ENCODE measurements at places on chromosomes 5 and 9. TPM values are rescaled to one million over a fixed set of nuclear protein-coding genes. Genes with fewer than 3 reads are reported as not detected.

Gene SEMA6A
- total RNA-seq = not detected

DNA sequence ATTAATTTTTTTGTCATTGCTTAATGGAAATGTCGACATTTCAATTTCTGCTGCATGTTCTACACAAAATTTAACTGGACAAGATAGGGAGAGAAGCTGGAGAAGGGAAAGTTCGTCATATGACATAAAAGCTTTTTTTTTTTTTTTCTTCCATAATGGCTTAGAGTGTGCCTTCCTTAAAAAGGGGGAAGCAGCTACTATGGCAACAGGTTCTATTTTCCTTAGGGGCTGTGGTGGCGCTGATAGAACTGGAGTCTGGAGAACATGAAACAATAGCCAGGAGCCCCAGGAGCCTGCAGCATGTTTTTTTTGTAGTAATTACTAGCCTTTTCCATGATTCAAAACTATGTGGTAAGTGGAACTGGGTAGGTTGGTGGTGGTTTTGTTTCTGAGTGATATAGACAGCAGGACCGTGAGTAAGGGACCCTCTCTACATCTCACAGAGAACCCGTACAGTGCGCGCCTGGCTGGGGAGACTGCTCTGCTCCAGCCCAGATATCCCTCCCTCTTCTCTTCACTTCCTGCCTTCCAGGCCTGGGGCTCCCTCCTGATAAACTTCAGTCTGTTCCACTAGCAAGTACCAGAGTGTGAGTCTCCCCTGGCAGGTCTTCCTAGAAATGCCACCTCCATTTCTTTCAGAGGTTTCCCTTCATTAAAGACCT, 301.6 kb downstream of the NR3C1 start:
- DNase-seq = no peak

- DNase-seq = no peak
Measured at GRCh38 chr9:131013771-131014676, 5.0 kb downstream of the LAMC3 start.

DNA sequence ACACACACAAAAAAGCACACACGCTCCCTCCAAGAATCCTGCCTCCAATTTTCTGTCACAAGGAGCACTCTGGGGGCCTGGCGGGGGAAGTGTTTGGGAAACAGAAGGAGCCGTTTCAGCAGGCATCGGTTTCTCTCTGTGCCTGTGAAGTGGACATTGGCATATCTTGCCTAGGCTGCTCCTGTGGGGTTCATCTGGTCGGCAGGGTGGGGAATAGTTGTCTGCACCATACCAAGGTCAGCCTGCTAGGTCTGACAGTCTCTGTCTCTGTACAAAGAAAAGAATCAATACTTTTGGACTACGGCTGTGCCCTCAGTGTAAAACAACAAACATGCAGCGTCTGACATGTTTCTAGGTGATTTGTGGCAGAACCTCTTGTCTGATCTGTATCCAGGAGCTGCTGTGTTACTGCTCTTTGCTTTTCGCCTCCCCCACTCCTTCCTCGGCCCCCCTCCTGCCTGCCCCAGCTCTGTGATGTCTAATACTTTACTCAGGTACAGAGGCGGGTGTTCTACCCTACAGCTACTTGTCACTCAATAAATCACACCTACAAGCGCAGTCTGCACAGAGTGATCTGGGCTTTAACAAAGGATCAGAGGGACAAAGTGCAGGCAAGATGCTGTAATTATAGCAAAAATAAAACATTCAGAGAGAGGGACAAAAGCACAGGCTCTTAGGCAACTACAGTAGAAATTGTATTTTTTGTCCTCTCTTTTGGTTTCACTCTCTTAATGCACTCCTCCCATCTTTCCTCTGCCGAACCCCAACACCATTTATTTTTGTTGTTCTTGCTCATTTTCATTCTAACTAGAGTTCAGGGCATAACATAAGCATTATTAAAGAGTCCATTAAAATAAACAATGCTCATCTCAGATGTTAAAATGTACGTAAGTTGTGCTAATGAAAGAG, 216.7 kb downstream of the BNC2 start:
- no peak for DNase-seq

- no peak for DNase-seq
Measured at GRCh38 chr5:148899993-148900392, 73.6 kb downstream of the ADRB2 start.

Gene FAM13B
- 74.4 TPM for total RNA-seq

Gene SRA1
- 42.2 TPM for total RNA-seq

Gene MEGF9
- total RNA-seq = 25.9 TPM

Gene C1QTNF3
- 11.3 TPM for total RNA-seq

DNA sequence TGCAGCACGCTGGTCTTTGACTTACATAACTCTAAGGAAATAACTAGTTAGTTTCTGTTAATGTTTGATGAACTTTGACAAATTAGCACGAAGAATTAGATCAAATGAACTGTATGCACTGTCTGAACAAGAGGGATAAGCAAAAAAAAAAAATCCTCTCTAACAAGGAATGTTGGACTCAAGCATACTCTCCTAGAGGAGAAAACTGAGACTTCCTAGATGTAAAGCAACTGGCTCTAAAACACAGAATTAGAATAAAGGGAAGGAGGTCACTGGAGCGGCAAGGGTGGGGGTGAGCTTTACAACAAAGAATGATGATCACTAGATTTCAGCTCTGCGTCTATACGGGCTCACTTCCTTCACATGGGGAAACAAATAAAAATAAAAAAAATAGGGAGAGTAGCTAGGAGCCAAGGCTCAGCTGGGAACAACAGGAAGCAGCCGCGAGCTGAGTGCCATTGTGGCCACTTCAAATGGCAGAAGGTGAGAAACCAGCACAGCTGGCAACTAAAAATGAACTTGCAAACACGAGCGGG, 48.7 kb upstream of the CEMIP2 start:
- DNase-seq = peak; percentile 22

- no peak for DNase-seq
Measured at GRCh38 chr9:93592008-93592642, 15.7 kb downstream of the PHF2 start.

Gene TMEM174
- not detected for total RNA-seq

GRCh38 chr9:14170392-14170931, 143.5 kb downstream of the NFIB start:
- no peak for DNase-seq

- DNase-seq = no peak
Measured at GRCh38 chr5:62922191-62922590, 343.6 kb downstream of the LRRC70 start.

Gene CDKN2B-AS1
- 3.1 TPM for total RNA-seq

GRCh38 chr5:180623411-180623834, 26.0 kb downstream of the FLT4 start:
- no peak for DNase-seq

- no peak for DNase-seq
Measured at GRCh38 chr5:64680289-64680688, 10.0 kb upstream of the SHISAL2B start.

- DNase-seq = no peak
Measured at GRCh38 chr5:137300411-137301240, 198.5 kb downstream of the SPOCK1 start.

DNA sequence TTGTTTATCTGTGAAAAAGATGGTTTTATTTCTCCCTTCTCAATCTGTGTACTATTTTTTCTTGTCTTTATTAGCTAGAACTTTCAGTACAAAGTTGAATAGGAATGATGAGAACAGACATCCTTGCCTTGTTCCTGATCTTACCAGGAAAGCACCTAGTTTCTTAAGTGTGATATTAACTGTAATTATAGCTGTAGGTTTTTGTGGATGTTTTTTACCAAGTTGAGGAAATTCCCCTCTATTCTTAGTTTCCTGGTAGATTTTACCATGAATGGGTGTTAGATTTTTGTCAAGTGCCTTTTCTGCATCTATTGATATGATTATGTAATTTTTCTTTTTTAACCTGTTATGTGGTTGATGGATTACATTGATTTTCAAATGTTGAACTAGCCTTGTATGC, 68.7 kb downstream of the KCNN2 start:
- DNase-seq = no peak

DNA sequence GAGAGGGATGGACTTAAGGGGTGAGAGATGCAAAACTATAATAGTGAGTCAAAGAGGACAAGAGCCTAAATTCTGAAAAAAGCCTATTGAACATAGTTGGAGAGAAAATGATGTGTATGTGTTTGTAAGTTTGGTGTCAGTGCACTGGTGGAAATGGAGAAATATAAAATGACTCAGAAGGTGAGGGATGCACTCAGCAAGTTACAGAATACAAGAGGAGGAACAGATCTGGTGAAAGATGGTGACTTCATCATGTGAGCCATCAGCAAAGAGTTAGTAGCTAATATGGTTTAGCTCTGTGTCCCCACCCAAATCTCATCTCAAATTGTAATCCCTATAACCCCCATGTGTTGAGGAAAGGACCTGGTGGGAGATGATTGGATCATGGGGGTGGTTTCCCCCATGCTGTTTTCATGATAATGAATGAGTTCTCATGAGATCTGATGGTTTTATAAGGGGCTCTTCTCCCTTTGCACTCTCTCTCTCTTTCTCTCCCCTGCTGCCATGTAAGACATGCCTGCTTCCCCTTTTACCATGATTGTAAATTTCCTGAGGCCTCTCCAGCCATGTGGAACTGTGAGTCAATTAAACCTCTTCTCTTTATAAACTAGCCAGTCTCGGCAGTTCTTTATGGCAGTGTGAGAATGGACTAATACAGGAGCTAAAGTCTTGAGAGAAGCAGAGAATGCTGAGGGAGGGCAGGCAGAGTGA, 30.4 kb upstream of the FYB1 start:
- DNase-seq = no peak

DNA sequence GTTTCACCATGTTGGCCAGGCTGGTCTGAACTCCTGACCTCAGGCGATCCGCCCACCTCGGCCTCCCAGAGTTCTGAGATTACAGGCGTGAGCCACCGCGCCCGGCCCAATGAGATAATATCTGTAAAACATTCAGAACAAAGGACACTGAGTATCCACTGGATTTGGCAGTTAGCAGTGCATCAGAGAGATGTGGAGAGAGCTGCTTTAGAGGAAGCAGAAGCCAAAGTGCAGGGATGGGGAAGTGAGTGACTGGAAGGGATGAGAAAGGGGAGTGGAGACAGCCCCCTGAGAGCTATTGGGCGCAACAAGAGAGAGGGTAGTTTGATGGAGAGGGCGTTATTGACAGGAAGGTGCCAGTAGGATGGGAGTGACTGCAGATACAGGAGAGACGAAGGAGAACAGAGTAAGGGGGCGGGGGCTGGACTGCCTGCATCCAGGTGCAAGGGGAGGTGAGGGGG, 157.5 kb upstream of the SHB start:
- no peak for DNase-seq

Gene NR5A1
- not detected for total RNA-seq

DNA sequence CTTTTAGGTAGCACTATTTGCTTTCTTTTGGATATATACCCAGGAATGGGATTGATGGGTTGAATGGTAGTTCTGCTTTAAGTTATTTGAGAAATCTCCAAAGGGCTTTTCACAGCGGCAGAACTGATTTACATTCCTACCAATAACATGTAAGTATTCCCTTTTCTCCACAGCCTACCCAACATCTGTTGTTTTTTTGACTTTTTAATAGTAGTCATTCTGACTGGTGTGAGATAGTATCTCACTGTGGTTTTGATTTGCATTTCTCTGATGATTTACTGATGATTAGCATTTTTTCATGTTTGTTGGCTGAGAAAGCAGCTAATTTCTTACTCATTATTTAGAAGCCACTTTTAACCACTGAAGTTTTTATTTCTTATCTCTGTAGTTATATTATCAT, 221.1 kb upstream of the ACTBL2 start:
- DNase-seq = no peak

Gene RANBP17
- 11.2 TPM for total RNA-seq

DNA sequence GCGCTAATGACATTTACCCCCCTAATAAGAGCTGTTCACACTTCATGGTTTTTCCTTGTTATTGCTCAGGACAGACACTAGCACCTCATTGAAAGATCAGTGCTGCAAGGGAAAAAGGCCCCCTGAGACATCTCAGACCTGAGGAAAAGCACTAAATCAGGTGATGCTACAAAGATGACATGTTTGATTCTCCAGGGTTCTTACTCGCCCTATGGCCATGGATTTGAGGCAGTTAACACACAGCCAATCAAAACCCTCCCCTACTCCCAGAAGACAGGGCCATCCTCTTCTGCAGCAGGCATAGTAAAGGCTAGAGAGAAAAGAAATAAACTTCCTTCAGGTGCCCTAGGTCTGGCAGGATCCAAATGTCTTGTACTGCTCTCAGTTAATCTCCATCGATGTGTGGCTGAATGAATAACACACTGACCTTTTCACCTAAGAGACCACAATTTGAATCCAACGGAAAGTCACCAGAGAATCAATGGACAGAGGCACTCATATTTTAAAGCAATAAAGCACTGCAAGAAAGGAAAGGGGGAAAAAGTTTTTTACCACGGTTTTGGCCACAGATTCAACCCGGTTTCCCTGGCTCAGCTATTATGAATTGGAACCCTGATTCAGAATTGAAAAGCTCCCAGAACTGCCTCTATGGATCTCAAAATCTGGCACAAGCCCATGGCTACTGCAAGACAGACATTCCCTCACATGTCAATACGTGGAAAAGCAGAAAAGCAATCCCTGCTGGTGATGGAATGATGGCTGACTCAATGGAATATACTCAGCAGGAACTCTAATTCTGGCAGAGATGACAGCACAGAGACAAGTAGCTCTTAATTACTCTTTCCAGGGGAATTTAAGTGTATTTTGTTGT, 329.5 kb downstream of the BNC2 start:
- no peak for DNase-seq

DNA sequence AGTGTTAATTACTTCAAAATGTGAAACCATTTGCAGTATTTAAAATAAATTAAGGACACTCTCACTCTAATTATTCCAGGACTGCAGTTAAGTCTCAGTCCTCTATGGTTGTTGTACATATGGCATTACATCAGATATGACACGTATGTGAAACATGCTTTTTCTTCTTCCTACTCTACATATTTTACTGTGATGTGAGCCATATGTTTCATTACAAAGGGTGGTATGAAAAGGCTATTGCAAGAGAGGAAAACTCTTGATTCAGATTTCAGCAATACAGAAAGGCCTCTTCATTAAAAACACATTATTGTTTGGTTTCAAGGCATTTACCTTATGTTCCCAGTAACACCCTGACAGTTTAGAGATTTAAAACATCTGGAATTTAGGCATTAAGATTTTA, 964.5 kb upstream of the DMAC1 start:
- DNase-seq = no peak

Gene PDE6A
- not detected for total RNA-seq

DNA sequence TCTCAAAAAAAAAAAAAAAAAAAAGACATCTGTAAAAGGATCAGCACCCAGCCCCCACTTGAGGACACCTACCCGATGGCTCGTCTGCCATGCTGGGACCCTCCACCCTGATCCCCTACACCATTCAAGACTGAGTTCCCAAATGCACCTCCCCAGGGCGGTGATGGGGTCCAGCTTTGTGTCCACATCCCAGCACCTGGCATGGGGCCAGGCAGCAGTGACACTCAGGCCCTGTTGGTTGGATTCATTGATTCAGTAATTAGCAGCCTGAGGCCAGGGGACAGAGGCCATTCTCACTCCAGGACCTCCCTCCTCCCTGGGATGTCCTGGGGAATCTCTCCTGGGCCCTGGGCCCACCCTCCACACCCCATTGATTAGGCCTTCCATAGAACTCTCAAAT, 88.8 kb upstream of the RUFY1 start:
- no peak for DNase-seq
